Left ventricle myocardium superior (tissue), 1 donor: ENCODE measurements at places on chromosomes 12 and 14. TPM values are rescaled to one million over a fixed set of nuclear protein-coding genes. Genes with fewer than 3 reads are reported as not detected.

DNA sequence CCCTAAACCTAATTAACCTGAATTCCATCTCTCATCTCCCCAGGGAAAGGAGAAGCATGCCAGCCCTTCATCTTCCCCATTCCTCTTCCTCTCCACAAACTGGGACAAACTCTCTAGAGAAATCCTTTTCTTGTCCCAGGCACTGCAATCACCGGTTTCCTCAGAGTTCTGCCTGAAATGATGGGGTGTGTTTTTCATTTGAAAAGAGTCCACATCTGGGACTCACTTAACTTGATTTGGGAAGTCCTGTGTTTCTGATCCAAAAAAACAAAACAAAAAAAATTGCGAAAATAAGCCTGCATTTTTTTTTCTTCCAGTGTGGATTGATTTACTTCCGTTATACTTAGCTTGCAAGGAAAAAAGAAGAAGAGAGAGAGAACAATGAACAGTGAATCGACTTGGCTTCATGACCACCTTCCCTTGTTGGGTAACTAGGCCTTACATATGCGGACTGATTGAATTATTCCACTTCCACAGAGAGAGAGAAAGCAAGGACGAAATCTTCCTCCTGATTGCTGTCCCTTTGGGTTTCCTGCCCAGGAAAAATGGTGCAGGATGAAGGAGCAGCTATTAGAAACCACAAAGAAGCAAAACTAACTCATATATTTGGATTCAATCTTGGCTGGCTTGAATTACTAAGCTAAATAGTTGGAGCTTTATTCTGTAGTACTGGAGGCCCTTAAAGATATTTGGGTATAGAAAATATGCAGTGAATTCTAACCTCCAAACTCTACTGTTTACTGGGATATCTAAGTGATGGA lies 506.2 kb upstream of the TBX3 start:
- no peak for DNase-seq

DNA sequence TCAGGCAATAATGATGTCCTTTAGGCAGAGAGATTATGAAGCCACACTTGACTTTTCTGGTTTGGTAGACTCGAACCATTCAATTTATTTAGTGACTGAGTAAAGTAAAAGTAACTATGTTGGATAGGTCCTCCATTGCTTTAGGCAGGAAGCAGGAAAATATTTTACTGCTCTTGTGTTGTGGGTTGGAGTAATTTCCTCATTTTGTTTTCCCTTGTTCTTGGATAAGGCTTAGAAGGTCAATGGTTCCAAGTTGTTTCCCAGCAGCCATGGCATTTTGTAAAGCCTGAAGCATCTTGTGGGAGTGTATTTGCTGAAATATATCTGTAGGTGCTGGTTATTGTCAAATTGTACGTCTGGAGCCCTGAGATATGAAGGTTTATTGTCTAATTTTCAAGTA lies 161.2 kb upstream of the SLC38A2 start:
- no peak for DNase-seq

GRCh38 chr12:72989458-72989947 lies 717.3 kb downstream of the TRHDE start:
- no peak for DNase-seq

GRCh38 chr14:24441904-24442239 lies 704 bp downstream of the SDR39U1 start:
- DNase-seq, result no peak

- no peak for DNase-seq
These were observed 104.4 kb upstream of the ATF7IP start for GRCh38 chr12:14261096-14261495.

- no peak for DNase-seq
These were observed 7.2 kb downstream of the RBMS2 start for GRCh38 chr12:56528846-56529245.

- no peak for DNase-seq
These were observed 3.2 kb upstream of the TUBA1C start for GRCh38 chr12:49261721-49262120.

DNA sequence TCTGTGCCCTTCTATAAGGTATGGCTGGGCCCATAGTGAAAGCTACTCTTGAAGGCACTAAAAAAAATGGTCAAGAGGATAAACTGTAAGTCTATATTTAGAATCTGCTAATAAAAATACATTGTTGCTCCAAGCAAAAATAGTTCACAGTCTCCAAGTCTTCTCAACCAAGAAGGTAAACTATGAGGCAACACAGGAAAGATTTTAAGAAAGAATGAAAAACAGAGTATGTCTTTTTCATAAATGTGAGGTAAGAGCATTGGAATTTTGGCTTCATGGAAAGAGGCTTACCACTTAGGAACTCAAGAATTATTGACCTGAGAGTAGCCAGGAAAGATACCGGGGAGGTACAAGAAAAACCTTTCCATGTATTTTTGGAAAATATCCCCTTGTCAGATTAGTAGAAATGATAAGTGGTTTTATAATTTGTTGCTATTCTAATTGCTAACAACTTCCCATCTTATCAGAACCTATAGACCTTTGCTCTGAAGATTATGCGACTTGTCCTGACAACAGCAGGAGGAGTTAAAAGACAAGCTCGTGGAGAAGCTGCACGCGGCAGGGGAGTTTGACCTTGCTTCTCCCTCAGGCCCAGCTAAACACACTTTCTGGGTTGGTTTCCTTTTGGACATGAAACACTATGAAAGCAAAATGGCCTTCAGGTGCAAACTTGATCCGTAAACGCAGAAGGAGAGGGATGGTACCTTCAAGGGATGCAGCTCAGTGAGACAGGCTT lies 238.1 kb downstream of the FOXN3 start:
- no peak for DNase-seq

- no peak for DNase-seq
These were observed 13.1 kb downstream of the EMP1 start for GRCh38 chr12:13209436-13210235.

- DNase-seq, result no peak
These were observed 52.7 kb downstream of the FAM222A start for GRCh38 chr12:109766251-109766778.

- DNase-seq, result no peak
These were observed 168.4 kb upstream of the EGLN3 start for GRCh38 chr14:34119107-34119858.

- no peak for DNase-seq
These were observed 89.5 kb downstream of the AEBP2 start for GRCh38 chr12:19528750-19529149.

GRCh38 chr14:20801726-20802125 lies 918 bp downstream of the RNASE1 start:
- peak; percentile 63 for DNase-seq

DNA sequence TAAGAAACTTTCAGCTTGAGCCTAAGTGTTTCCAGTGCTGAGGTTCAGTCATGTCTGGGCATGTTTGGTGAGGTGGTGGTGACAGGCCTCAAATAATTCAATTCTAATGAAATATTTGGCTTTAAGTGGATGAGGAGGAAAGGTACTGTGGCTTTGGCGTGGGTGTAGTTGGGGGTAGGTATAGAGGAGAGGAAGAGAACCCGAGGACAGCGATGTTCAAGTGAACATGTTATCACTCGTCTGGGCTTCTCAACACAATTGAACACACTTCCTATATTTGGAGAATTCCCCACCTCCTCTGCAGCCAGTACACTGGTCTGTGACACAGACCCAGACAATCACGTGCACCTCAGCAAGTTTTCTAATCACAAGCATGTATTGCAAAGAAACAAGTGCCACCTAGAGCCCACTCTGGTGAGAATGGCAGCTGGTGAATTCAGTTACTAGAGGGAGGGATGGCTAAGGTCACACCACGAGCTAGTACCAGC lies 53.0 kb downstream of the IFNG-AS1 start:
- DNase-seq, result no peak

DNA sequence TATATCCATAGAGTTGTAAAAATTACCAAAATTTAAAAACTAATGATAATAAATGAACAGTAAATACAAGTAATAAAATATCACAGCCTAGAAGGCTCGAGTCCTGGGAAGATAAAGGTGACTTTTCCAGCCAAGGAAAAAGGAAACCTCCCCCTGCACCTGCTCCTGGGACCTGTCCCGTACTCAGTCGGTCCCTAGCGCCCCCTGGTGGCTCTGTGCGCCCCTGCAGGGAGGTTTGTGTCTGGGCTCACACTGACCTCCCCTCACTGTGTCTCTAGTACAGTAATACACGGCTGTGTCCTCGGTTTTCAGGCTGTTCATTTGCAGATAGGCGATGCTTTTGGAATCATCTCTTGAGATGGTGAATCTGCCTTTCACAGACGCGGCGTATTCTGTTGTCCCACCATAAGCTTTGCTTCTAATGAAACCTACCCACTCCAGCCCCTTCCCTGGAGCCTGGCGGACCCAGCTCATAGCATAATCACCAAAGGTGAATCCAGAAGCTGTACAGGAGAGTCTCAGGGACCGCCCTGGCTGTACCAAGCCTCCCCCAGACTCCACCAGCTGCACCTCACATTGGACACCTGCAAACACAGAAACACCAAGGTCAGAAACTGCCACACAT lies 1030.4 kb downstream of the TMEM121 start:
- peak; percentile 48 for DNase-seq

- DNase-seq, result no peak
These were observed 12.5 kb downstream of the OTX2 start for GRCh38 chr14:56797569-56798446.

GRCh38 chr12:87513536-87514280 lies 515.5 kb downstream of the C12orf50 start:
- DNase-seq, result no peak

DNA sequence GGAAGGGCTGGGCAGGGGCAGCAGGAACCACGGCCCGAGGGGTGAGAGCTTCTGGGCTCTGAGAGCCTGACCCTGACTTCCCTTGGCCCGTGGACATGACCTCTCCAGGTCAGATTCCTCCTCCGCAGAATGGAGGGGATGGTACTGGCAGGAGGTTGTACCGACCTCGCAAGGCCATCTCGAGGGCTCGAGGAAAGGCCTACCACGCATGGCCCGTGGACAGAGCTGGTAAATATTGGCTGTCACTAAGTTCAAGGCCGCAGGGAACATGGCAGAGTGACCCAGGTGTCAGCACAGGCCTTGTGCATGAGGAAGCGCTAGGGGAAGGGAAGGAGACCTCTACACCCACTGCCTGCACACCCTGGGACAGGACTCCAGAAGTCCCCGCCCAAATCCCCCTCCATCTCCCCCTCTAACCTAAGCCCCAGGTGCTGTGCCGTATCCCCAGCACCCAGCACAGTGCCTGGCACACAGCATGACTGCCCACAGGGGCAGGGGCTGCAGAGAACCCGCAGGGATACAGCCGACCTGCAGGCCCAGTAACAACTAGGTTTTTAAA lies 54.9 kb upstream of the PPP2R5C start:
- DNase-seq, result no peak

DNA sequence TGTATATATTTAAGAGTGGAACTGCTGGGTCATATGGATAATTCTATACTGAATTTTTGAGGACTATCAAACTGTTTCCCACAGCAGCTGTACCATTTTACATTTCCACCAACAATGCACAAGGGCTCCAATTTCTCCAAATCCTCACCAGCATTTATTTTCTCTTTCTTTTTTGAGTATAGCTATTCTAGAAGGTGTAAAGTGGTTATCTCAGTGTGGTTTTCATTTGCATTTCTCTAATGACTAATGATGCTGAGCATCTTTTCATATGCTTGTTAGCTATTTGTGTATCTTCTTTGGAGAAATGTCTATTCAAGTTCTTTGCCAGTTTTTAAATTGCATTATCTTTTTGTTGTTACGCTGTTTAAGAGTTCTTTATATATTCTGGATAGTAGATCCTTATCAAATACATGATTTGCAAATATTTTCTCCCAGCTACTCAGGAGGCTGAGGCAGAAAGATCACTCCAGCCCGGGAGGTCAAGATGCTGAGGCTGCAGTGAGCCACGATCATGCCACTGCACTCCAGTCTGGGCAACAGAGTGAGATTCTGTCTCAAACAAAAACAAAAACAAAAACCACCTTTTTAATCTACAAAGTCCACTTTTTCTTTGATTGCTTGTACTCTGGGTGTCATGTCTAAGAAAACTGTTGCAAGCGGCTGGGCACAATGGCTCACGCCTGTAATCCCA lies 32.8 kb downstream of the GTF2A1 start:
- no peak for DNase-seq

- DNase-seq, result peak; percentile 17
These were observed 40.4 kb downstream of the MMAB start for GRCh38 chr12:109532721-109533486.

DNA sequence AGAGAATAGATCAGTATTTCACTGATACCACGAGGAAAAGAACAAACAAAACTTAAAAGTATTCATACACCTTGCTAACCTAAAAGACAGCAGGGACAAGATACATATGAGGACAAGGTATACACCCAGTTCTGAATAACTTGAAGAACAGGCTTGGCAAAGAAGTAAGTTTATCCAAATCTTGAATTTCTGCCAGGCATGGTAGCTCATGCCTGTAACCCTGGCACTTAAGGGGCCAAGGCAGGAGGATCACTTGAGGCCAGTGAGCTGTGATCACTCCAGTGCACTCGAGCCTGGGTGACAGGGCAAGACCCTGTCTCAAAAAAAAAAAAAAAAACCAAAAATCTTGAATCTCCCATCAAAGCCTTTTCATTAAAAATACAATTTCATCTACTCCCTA lies 25.0 kb downstream of the EIF2S1 start:
- no peak for DNase-seq

DNA sequence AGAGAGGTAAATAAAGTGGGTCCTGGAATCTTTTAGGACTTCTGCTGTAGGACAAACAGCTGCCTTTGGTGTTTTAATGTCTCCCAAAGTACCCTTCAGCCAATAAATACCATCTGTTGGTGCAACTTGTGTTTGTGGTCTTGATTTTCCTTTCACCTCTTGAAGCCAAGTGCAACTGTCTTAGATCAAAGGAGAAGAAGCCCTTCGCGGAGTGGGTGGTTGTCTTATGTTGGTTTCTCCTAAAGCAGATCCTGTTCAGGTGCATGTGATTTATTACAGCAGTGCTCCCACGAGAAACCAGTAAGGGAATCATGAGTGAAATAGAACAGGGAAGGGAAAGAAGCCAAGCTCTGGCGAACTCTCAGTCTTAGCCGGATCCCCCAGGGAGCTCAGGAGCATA lies 27.7 kb downstream of the HRK start:
- DNase-seq, result no peak

- no peak for DNase-seq
These were observed 33.9 kb upstream of the LIMA1 start for GRCh38 chr12:50317203-50317602.

GRCh38 chr12:131218026-131218922 lies 264.6 kb downstream of the ADGRD1 start:
- DNase-seq, result no peak

CABP1 gene
- 8.0 TPM for total RNA-seq

RND1 gene
- 0.27 TPM for total RNA-seq

FAM181A gene
- total RNA-seq, result not detected

FAM186B gene
- total RNA-seq, result 0.47 TPM

INSM2 gene
- not detected for total RNA-seq

KCNC2 gene
- not detected for total RNA-seq

DCN gene
- total RNA-seq, result 741 TPM

FAM222A gene
- total RNA-seq, result 25.7 TPM

OVCH1 gene
- 0.07 TPM for total RNA-seq

AP4S1 gene
- total RNA-seq, result 6.4 TPM

TRIM9 gene
- total RNA-seq, result 0.42 TPM

RPL10L gene
- total RNA-seq, result not detected

SPTB gene
- 93.1 TPM for total RNA-seq

ARHGEF25 gene
- total RNA-seq, result 11.9 TPM

DAO gene
- total RNA-seq, result not detected

CNTN1 gene
- total RNA-seq, result 0.57 TPM

GLIPR1L2 gene
- total RNA-seq, result 1.3 TPM

KANSL2 gene
- 22.4 TPM for total RNA-seq
